ENCODE measurements at places on chromosomes 3 and 15.
A peak's percentile ranks its signal among the peaks of the same experiment; 100 is the strongest.

DNA sequence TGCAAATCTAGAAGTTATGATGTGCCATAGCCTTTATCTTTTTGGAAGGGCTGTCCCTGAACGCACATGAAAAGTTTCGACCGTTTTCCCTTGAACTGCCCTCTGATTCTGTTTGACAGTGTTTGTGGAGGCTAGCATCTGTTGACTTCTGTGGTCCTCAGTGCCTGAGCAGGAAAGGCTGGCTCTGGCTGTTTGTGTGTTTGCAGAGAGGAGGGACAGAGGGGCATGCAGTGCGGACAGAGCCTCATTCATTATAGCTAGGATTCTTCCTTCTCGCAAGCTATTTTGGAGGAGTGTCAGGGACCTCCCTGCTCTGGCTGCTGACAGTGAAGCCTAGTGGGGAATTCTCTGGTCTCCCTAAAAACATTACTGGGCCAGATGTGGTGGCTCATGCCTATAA is 64.5 kb downstream of the CDAN1 start:
- DNase-seq, result no peak

DNA sequence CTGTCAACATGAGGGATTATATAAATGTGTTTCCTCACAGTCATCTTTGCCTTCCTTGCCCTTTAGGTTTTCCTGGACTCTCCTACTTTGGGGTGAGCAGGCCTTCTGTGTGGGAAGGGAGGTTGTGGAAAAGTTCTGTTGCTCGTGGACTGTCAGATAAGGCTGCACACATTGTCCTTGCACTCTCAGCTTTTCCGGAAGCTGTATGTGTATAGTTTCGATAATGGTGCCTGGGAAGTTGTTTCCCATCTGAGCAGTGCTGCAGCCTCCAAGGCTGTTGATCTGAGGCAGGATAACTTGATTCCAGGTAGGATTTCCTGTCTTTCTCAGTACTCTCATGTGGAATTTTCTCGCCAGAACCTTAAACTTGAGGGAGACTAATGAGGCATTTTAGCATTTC is 297.8 kb upstream of the AZI2 start:
- no peak for DNase-seq

DNA sequence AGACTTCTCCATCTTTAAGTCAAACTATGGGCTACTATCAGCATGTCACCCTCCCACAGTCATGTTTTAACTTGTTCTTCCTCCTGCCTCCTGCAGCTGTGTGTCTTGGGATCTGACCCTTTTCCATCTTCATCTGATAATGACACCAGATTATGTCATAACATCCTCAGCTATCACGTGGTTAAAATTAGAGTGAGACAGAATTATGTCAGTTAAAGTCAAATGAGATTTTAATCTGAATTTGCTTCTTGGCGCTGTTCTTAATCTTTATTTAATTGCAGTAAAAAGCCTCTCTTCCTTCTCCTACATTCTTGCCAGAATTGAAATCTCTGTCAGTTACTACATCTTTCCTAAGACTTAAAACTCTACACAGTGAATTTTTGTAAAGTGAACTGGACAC is 107.2 kb downstream of the ARPP21 start:
- no peak for DNase-seq

GRCh38 chr3:169628567-169628966 is 34.9 kb downstream of the MECOM start:
- DNase-seq, result no peak

DNA sequence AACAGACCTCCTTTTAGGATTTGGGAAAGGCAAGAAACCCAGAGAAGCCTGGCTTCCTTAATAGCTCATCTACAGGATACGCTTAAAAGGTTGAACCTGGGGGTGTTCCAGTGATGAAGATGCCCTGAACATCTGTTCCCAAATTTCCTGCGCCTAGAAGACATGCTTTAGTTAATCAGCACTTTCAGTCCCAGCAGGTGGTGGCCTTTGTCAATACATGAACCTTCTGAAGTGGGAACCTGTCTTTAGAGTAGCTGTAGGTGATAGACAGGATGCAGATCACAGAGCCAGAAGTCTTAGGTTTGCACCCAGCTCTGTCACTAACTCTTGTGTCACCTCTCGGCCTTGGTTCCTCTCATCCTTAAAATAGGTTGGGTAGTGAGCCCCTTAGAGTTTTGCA is 149.7 kb upstream of the SYNPR start:
- no peak for DNase-seq

DNA sequence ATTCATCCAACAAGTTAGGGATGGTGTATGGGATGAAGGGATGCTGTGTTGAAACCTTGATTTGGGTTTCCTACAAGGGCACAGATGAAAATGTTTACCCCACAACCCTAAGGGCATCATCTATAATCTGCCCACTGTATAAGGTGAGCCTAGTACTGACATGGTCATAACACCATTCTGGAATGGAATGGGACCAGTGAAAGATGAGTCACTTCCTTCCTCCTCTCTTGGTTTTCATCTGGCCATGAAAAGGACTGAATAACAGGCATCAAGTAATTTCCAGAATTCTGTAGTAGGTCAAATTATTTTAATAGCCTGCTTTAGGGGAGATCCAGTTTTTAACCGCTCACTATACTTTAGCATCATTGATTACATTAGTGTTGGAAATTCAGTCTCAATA is 538.6 kb downstream of the NR2F2 start:
- DNase-seq, result no peak

DNA sequence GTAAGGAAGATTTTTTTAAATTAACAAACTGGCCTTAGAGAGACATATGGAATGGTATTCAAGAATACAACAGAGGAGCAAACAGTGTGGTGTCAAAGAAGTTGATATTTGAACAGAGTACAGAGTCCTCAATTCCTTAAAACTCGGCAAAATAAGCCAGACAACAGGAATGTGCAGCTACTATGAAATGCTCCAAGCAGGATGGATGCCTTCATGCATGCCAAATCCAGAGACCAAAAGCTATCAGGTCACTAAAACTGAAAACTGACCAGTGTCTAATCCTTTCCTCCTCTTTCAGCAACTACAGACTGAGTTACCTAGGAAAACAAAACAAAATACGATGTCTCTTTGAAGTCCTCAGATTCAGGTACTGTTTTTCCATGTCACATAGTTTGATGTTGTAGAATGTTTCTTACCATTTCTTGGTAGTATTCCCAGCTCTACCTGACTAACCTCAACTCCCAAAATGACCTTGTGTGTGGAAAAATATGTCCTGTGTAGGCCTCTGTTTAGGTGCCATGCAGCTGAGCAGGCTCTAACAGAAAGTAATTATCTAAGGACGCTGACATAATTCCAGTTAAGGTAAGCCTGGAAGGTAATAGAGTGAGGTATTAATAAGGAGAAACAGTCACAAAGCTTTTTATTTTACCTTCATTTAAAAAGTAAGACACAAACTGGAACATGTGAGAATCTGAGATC is 46.9 kb downstream of the TBL1XR1 start:
- DNase-seq, result no peak

DNA sequence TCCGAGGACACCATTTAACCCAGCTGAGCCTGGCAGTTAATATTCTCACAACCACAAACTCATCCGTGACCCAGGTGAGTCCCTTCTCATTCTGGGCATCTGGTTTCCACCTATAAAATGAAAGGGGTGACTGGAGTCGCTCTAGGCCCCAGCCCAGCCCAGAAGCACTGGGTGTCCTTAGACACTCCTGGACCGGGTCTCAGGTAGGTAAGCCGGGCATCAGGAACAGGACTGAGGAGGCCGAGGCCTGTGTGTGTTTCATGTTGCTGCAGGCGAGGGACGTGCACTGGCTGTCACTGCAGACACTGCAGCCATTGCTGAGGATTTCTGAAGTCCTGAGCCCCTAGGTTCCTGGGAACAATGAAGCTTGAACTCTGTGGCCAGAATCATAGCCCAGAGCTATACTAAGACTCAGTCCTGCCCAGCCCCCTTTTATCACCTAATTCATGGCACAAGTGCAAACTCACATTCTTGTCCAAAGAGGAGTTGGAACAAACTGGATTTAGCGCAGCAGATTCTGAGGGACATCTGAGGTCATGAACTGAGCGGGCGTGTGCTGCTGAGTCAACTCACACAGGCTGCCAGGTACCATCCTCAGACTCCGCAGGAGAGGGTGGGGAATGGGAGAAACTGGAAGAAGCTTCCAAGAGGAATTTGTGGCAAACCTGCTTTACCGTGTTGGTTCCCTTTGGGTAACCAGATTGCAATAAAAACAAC is 184.9 kb downstream of the FAM43A start:
- no peak for DNase-seq

DNA sequence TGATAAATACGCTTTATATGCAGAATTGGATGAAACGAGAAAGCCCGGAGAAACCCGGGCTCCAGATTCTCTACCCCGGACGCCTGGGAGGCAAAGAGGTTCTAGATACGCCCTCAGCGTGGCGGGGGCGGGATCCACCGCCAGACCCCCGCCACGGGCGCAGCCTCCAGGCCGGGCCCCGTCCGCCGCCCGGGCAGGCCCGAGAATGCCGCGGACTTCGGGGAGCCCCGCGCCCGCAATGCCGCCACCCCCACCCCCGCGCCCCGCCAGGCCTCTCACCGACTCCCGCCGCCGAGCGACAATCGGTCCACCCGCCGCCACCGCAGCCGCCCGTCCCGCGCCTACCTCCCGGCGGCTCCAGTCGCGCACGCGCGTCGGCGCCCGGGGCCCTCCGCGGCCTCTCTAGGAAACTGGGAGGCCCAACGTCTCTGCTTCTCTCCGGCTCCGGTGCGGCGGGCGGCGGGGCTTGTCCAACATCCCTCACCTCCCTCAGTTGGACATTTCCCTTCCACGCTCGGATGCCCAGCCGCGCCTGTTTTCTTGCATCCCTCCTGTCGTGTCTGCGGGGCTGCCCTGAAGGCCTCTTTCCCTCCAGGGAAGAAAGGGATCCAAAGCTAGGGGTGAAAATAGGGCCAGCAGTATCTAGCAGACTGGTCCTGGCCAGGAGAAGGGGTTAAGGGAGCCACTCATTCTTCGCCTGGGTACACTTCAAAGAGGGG is at the start of gene ZNF445:
Gene ZNF445, minus strand, starts transcription at position 359 of the 719 bp plus-strand sequence. CDS start 22,121 bp downstream, outside the sequence.
- DNase-seq, result peak; percentile 64

DNA sequence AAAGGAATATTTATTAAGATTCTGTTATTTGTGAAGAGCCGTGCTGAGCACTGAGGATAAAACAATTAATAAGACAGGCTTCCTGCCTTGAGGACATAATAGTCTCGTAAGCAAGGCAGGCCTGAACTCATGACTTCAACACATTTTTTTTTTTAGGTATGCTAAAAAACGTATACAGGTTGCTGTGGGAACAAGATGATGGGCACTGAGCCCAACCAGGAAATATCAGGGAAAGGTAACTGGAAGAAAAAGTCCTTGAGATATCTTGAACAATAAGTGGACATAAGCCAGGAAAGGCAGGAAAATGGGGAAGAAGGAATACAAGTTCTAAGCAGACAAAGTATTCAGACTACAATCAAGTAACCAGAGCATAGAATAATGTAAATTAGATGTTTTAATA is 26.1 kb downstream of the CERS3 start:
- DNase-seq, result no peak

GRCh38 chr15:80636675-80637074 is 58.4 kb upstream of the ABHD17C start:
- DNase-seq, result no peak

- peak; percentile 17 for DNase-seq
Measured at GRCh38 chr3:43770426-43771103, 79.8 kb downstream of the ABHD5 start.

DNA sequence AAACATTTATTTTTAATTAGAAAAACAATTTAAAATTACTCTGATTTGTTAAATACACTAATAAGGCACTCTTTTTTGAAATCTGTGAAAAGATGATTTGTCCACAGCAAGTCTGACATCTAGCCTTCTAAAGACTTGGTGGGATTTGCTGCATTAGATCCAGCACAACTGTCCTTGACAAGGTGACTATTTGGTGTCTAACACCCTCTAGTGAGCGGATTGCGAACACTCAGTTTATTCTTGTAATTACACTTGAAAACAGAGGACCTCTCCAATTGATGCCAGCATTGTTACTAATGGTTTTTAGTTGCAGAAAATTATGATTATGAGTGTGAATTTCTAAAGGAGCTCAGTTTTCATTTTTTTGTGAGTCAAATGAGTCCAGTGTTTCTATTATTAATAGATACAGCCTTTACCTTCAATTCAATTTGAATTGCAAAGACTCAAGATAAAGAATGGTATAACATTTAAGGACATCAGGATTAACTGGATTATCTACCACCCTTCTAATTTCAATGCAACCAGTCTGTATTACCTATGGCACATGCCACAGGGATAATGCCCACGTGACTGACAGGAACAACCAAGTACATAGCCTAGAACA is 29.7 kb upstream of the STRIT1 start:
- DNase-seq, result peak; percentile 41

GRCh38 chr3:178054471-178054870 is 481.8 kb upstream of the KCNMB2 start:
- DNase-seq, result no peak

- DNase-seq, result no peak
Measured at GRCh38 chr3:127196466-127197299, 3.8 kb downstream of the PRR23E start.

DNA sequence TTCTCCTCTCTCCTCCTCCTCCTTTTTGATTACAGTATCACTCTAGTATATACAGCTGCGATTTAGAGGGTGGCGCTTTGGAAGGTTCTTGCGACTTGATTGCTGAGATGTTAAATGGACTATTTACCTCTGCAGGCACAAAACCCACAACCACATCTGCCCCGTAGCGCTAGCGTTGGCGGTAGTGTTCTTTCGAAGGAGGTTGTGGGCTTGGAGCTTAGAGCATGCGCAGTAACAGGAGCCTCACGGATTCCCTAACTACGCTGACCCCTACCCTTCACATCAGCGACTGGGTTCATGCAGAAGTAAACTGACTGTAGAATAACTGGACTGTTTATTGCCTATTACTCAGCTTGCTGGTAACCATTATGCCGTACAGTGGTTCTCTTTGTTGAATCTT is 58.0 kb downstream of the CGGBP1 start:
- DNase-seq, result peak; percentile 36

- no peak for DNase-seq
Measured at GRCh38 chr3:112647122-112647521, 6.2 kb upstream of the CCDC80 start.

GRCh38 chr3:171953301-171954022 is 85.9 kb upstream of the FNDC3B start:
- DNase-seq, result no peak
